ENCODE measurements at places on chromosomes 2 and 18. TPM values are rescaled to one million over a fixed set of nuclear protein-coding genes. Genes with fewer than 3 reads are reported as not detected.

The ITGB6 gene
- 2.6 TPM for total RNA-seq

The CNGA3 gene
- total RNA-seq: not detected

The POTEF gene
- total RNA-seq: 0.16 TPM

The EPAS1 gene
- total RNA-seq: 5.7 TPM

The RAPGEF4 gene
- total RNA-seq: 0.38 TPM

The MBP gene
- total RNA-seq: 17.1 TPM

All from mesangial cell (primary cell).